ENCODE measurements at places on chromosomes 2 and 18.

GRCh38 chr2:97739893-97740245 is 26.5 kb downstream of the ZAP70 start:
- DNase-seq, result no peak

DNA sequence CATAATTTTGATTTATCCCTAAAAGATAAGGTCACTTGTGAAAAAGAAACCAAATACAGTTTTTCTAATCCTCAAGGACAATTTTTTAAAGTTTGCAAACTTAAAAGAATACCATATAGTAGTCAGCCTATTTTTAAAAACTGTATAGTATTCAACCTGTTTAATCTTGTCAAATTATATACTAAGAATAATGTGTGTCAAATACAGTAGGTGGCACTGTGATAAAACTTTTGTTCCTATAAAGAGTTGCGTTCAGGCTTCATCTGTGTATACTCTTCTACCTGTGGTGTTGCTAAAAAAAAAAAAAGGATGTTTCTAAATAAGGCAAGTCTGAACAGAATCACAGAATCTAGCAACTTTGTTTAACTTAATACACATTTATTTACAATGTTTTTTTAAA is 68.6 kb downstream of the CCDC138 start:
- DNase-seq, result no peak

DNA sequence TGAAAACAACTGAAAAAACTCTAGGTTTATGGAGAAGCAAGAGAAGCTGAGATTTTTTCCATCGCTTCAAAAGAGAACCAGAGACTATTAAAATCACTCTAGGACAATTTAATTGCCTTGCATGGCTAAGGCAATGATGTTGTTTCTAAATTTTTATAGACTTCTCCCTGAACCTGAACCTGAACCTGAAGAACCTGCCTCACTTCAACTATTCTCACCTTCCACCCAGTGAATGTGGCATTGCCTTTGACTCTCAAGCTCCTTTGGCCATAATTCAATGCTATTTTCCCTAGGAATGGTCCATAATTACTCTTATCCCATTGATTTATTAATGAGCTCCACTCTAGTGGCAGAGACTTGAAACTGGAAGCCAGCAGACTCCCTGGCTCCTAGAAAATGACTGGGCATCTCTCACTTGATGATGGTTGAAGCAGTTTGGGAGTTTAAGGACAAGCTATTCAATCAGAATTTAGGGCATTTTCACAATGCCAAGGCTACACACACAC is 303.8 kb upstream of the UBE2E3 start:
- no peak for DNase-seq

GRCh38 chr2:26191316-26192159 is 18.6 kb downstream of the GAREM2 start:
- no peak for DNase-seq

- DNase-seq, result no peak
Observed at GRCh38 chr2:237819231-237819630, 20.7 kb downstream of the RBM44 start.

DNA sequence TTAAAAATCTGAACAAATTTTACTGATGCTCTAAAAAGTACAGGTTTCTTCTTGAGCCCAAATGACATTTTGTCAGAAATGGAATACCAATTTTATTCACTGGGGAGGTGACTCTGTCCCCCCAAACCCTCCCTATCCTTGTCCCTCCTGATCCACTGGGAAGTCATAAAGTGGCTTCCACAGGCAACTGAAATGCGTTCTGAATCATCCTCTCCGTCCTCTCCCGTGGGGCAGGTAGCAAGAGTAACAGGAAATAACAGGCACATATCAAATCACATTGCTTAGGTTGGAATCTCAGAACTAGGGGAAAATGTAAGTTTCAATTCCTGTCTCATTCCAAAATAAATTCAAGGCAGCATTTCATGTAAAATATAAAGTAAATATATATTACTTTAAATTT is 44.5 kb downstream of the MYL12B start:
- DNase-seq, result no peak
